Ecto neural progenitor cell (in vitro differentiated cells): ENCODE measurements at places on chromosomes 12 and 14.

DNA sequence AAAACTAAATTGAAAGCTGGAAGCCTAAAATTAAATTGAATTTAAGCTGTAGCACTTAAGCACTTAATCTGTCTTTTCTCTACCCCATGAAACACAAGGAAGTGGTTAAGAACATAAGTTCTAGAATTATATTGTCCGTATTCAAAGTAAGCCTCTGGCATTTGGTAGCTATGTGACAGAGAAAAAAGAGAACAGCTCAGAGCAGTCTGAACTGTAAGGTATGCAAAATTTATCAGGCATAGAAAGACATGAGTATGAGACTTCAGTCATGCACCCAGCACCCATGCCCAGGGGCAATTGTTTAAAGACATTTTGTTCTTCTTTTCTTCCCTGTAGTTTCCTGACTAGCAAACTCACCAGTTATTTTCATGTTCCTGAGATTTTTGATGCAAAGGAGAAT lies 116.7 kb downstream of the KCNMB4 start:
- no peak for DNase-seq

GRCh38 chr14:32374155-32374554 lies 45.1 kb downstream of the AKAP6 start:
- no peak for DNase-seq

- no peak for DNase-seq
Observed at GRCh38 chr14:51269634-51270033, 29.6 kb downstream of the TMX1 start.

DNA sequence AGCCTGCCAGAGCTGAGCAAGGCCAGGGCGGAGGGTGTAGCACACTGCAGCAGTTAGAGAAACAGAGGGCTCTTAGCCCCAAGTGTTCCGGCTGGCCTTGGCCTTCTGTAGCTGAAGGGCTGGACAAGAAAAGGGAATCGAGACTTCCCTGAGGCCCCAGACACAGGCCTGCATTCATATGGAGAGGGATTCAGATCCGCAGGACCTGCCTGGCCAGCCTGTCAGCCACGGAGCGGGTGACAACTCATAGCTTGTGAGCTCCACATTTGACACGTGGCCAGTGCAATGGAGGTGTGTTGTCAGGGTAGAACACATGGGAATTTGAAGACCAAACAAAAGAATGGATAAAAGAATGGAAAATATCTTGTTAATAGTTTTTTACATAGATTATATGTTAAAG lies 182.2 kb upstream of the GSC start:
- DNase-seq, result no peak

DNA sequence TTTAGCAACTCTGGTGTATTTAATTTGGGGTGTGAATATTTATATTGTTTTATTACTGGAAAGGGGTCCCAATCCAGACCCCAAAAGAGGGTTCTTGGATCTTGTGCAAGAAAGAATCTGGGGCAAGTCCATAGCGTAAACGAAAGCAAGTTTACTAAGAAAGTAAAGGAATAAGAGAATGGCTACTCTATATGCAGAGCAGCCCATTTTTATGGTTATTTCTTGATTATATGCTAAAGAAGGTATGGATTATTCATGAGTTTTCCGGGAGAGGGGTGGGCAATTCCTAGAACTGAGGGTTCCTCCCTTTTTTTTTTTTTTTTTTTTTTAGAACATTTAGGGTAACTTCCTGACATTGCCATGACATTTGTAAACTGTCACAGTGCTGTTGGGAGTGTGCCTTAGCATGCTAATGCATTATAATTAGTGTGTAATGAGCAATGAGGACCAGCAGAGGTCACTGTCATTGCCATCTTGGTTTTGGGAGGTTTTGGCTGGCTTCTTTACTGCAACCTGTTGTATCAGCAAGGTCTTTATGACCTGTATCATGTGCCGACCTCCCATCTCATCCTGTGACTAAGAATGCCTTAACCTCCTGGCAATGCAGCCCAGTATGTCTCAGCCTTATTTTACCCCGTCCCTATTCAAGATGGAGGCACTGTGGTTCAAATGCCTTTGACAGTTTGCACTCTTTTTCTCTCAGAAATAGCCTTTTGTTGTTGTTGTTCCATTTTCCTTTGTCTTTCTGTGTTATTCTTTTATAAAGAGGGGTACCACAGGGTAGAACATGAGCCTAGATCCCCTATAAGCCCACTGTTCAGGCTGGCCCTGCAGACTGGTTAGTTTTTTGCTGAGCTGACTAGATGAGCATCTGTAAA lies 75.5 kb upstream of the DCD start:
- no peak for DNase-seq

- DNase-seq, result no peak
Observed at GRCh38 chr12:59940631-59941342, 345.0 kb downstream of the SLC16A7 start.

GRCh38 chr14:51873221-51873893 lies 12.9 kb downstream of the GNG2 start:
- no peak for DNase-seq

GRCh38 chr12:1666685-1667162 lies 24.1 kb upstream of the ADIPOR2 start:
- no peak for DNase-seq

DNA sequence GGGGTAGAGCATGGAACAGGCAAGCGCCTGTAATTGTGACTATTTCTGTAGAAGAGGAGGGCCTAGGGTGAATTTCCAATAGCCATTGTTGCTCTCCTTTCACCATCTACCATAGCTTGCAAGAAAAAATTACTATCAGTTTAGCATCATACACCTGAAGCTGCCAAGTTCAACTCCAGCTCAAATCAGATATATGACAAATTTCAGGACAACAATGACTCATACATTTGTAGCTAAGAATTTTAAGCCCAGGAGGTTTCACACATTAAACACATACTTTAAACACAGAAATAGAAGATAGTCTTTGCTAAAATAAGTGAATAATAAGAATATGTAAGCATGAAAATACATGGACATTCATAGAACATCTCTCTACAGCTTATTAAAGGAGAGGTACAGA lies 17.6 kb upstream of the G2E3 start:
- no peak for DNase-seq

GRCh38 chr12:110102255-110102654 lies 21.9 kb upstream of the IFT81 start:
- peak; percentile 84 for DNase-seq

GRCh38 chr12:96344124-96344695 lies 56.0 kb downstream of the CDK17 start:
- no peak for DNase-seq

- DNase-seq, result no peak
Observed at GRCh38 chr12:111327474-111327873, 41.4 kb downstream of the PHETA1 start.

- no peak for DNase-seq
Observed at GRCh38 chr12:44847888-44848702, 28.0 kb downstream of the NELL2 start.

DNA sequence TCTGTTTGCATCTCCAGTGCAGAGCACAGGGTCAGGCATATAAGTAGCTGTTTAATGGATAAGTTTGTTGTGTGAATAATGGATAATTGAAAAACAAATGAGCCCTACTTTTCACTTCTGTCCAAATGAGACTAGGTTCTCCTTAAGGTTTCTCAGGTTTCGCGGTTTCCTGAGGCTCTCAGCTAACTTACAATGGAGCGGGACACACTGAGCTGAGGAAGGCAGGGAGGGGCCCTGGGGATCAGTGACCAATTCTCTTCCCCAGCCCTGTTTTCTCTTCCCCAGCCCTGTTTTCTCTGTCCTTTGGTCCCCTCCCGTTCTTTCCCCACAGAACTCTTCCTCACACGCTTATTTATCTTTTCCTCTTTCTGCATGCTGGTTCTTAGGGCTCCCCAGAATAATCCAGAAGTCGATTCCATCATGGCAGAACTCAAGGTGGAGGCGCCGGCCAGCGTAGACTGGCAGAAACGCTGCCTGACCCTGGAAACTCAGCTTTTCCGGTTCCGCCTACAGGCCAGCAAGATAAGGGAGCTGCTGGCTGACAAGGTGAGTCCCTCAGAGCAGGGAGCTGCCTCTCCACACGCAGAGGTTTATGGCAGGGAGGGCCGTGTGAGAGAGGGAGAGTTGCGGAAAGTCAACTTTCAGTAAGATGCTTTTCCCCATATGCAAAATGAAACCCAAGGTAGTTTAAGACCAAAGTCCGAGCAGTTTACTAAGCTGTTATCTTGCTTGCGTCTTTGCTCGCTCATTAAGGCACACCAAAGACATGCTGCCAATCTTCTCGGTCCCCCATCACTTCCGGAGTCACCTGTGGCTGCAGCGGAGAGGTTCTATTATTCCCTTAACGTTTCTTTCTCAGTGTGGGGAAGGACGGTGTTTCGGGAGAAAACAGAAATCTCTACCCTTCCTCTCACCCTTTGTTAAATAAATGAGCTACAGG lies 8.6 kb downstream of the PLEKHH1 start:
- no peak for DNase-seq

- DNase-seq, result no peak
Observed at GRCh38 chr14:57189070-57189469, 79.6 kb downstream of the EXOC5 start.

GRCh38 chr14:63793376-63793775 lies 59.4 kb upstream of the SYNE2 start:
- DNase-seq, result no peak

- no peak for DNase-seq
Observed at GRCh38 chr12:128564956-128565355, 258.8 kb downstream of the SLC15A4 start.

GRCh38 chr14:105147671-105148603 lies 20.6 kb downstream of the JAG2 start:
- DNase-seq, result no peak

GRCh38 chr12:56768424-56768823 lies 5.3 kb downstream of the HSD17B6 start:
- no peak for DNase-seq

GRCh38 chr12:90896821-90897220 lies 58.2 kb downstream of the CCER1 start:
- no peak for DNase-seq

DNA sequence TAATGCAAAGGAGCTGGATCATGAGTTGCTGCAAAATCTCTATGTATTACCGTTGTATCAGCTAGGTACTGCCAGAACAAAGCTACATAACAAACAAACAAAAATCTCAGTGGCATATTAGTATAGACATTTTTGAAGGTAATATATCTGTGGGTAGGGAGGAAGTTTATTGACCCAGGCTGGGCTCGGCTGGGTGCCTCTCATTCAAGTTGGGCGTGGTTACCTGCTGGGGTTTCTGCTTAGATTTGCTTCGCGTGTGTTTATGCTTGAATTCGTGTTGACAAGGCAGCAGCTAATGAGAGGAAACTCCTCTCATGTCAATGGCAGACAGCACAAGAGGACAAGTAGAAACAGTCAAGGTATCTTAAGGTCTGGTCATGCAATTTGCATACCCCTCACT lies 520.7 kb downstream of the SOX5 start:
- DNase-seq, result no peak

GRCh38 chr12:10276774-10277173 lies 30.9 kb upstream of the KLRD1 start:
- DNase-seq, result no peak

- no peak for DNase-seq
Observed at GRCh38 chr12:42086031-42086430, 58.6 kb downstream of the GXYLT1 start.

GRCh38 chr14:30521899-30522736 lies 36.8 kb upstream of the G2E3 start:
- no peak for DNase-seq

- no peak for DNase-seq
Observed at GRCh38 chr12:49537231-49537751, 1.5 kb upstream of the KCNH3 start.

GRCh38 chr12:50924439-50925341 lies 27.7 kb upstream of the HIGD1C start:
- DNase-seq, result peak; percentile 60

GRCh38 chr12:124763594-124763979 lies 100.1 kb downstream of the SCARB1 start:
- DNase-seq, result no peak

DNA sequence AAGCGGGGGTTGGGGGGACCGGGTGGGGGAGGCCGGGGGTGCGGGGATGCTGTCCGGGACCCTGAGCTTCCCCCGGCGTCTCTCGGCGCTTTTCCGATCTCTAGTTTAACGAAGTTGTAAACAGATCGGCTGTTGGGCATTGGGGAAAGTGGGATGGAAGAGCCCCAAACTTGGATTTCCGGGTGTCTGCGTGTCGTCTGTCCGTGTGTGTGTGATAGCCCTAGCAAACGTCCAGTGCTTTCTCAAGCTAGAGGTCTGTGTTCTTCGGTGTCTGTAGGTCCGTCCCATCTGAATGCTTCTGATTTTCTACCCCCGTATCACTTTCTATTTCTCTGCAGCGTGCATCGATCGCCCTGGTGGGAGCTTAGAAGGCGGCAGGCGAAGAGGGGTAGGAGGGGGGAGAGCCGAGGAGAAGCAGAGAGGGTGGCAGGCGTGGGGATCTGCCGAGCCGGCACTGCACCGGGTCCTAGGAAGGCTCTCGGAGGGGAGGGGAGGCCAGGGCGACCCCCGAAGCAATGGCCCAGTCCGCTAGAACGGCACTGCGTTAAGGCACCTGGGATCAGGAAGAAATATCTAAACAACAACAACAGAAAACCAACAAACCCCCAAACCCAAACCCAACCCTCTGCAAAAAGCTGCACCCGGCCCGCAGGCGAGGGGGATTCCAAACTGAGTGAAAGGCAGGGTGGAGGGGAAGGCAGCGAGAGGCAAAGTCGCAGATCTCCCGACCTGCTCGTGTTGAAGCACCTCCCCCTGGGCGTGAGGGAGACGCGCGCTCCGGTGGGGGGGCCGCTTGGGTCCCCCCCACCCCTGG lies 1.0 kb downstream of the KCNA1 start:
- peak; percentile 59 for DNase-seq

DNA sequence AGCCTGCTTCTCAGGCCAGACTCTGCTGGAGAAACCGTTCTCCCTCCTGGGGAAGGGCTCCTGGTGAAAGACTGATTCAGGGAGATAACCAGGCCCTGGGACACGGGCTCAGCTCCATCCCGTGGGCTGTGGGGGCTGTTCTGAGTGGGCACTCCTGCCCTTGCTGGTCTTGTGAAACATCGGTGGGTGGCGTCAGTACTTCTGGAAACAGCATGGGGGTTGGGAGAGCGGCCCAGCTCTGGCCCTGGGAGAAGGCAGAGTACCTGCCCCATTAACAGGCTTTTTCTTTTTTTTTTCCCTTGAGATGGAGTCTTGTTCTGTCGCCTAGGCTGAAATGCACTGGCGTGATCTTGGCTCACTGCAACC lies 786 bp downstream of the SLC25A47 start:
- no peak for DNase-seq

DNA sequence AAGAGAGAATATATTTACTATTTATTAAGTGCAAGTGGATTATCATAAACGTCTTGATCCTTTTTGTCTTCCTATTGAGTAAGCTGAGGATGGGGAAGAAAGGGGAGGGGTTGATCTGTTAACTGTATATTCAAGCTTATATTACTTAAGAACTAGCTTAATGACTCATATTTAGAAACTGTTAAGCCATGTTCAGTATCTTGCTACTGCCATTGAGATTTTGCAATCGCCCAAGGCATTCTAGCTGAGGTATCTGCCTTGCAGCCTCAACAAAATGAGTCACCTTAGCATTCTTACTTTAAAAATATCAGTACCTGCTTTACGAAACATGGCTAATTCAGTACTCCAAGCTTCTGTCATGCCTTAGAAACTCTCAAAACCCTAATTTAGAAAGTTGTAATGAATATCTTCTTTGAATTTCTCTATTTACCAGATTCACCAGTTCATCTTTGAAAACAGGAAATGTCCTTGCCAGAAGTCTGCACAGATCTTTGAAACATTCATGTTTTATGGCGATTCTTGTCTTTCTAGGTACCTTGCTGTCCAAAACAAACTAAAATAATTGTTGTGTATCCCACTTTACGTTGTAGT lies 76.1 kb downstream of the ALG10B start:
- no peak for DNase-seq
